ENCODE measurements at places on chromosomes 7 and 10. TPM values are rescaled to one million over a fixed set of nuclear protein-coding genes. Genes with fewer than 3 reads are reported as not detected.
A peak's percentile ranks its signal among the peaks of the same experiment; 100 is the strongest.

Gene WASHC2C
- 64.1 TPM for total RNA-seq

Gene RPEL1
- total RNA-seq, result not detected

Gene ZNF722
- not detected for total RNA-seq

Gene NPC1L1
- total RNA-seq, result not detected

Gene ZDHHC16
- 38.8 TPM for total RNA-seq

Gene ITIH2
- not detected for total RNA-seq

GRCh38 chr10:126301701-126302475 lies 86.4 kb downstream of the ADAM12 start:
- H3K27me3 ChIP-seq, result no peaks in the 10 kb centered on the region
- H3K4me3 ChIP-seq, result no peak overlapping the region
- no peaks in the 10 kb centered on the region for H3K4me1 ChIP-seq
- no peaks in the 10 kb centered on the region for H3K36me3 ChIP-seq
- DNase-seq, result no peak
- no peak overlapping the region for H3K27ac ChIP-seq

GRCh38 chr10:124122211-124122610 lies 28.8 kb upstream of the CHST15 start:
- peaks cover 11% of the 10 kb centered on the region for H3K4me1 ChIP-seq
- DNase-seq, result no peak
- H3K27me3 ChIP-seq, result peaks cover 10% of the 10 kb centered on the region
- H3K27ac ChIP-seq, result no peak overlapping the region

DNA sequence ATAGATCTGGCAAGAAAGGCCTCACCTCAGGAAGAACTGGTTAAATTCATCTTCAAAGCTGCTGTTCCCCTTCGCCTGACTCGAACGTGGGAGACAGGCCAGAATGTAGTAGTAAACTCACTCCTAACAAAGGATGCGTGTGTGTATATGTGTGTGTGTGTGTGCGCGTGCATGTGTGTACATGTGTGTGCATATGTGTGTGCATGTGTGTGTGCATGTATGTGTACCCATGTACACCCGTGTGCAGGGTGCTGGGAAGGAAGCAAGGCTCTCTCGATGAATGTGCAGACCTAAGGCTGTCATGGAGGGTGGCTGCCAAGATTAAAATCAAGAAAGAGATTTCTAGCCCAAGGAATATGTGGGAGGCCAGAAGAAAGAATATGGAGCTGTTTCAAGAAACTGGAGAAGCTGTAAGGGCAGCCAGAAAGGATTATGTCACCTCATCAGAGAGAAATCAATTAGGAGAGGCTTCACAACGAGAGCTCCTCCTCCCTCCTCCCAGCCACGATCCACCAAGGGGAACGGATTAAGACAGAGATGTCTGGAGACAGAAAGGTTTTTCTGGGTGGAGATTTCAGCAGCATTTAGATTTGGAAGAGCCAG lies 34.0 kb upstream of the LBX1 start:
- DNase-seq, result no peak
- H3K27me3 ChIP-seq, result peaks cover 61% of the 10 kb centered on the region
- H3K36me3 ChIP-seq, result no peaks in the 10 kb centered on the region
- H3K27ac ChIP-seq, result no peak overlapping the region
- H3K4me3 ChIP-seq, result no peak overlapping the region
- no peaks in the 10 kb centered on the region for H3K4me1 ChIP-seq

GRCh38 chr10:33298110-33298509 lies 36.4 kb downstream of the NRP1 start:
- H3K4me3 ChIP-seq, result no peak overlapping the region
- no peaks in the 10 kb centered on the region for H3K36me3 ChIP-seq
- H3K4me1 ChIP-seq, result peaks cover 8% of the 10 kb centered on the region
- no peak overlapping the region for H3K27ac ChIP-seq
- no peaks in the 10 kb centered on the region for H3K27me3 ChIP-seq

GRCh38 chr7:4866528-4867496 lies 5.0 kb upstream of the PAPOLB start:
- no peak for DNase-seq
- H3K36me3 ChIP-seq, result no peaks in the 10 kb centered on the region
- H3K27ac ChIP-seq, result no peak overlapping the region
- no peak overlapping the region for H3K4me3 ChIP-seq
- peaks cover 7% of the 10 kb centered on the region for H3K27me3 ChIP-seq

- H3K4me1 ChIP-seq, result peaks cover 9% of the 10 kb centered on the region
- peak; percentile 50 for DNase-seq
- no peak overlapping the region for H3K27ac ChIP-seq
- H3K4me3 ChIP-seq, result no peak overlapping the region
- H3K27me3 ChIP-seq, result no peaks in the 10 kb centered on the region
These were observed 105.8 kb downstream of the ARHGAP21 start for GRCh38 chr10:24617771-24618396.

- H3K4me1 ChIP-seq, result peaks cover 35% of the 10 kb centered on the region
- no peak overlapping the region for H3K4me3 ChIP-seq
- no peak for DNase-seq
- no peaks in the 10 kb centered on the region for H3K36me3 ChIP-seq
- no peaks in the 10 kb centered on the region for H3K27me3 ChIP-seq
These were observed 192.8 kb upstream of the KLF6 start for GRCh38 chr10:3977761-3978160.

DNA sequence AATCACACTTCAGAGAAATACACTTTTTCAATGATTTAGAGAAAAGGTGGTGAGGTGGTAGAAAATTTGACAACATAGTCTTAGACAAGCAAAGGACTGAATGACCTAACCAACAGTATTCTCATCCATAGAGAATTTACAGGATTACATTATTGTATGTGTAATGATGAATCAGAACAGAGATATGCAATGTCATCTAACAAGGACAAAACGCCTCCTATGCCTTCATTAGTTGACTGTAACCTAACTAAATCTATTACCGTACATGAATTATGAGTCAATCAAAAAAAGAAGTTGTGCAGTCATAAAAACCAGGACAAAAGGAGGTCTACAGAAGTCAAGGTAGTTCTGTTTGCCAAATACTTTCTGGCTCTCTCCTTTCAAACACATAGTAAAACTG lies 66.5 kb downstream of the RAB11FIP2 start:
- H3K27ac ChIP-seq, result no peak overlapping the region
- H3K27me3 ChIP-seq, result peaks cover 2% of the 10 kb centered on the region
- H3K4me3 ChIP-seq, result no peak overlapping the region

DNA sequence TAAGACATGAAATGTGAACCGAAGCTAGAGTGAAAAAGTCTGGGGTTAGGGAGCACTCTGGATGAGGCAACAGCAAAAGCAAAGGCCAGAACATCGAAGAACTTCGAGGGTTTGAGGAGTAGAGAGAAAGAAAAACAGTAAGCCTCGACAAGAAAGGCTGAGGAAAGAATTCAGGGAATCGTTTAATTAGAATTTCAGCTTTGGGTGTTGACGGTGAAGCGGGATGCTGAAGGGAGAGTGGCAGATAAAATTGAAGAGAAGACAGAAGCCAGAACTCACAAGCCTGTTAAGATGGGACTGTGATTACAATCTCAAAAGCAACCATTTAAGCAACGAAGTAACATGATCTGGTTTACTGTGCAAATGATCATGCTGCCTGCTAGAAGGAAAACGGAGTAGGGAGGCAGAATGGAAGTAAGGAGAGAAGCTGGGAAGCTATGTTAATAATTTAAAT lies 2.1 kb downstream of the TRDMT1 start:
- H3K27ac ChIP-seq, result no peak overlapping the region
- H3K4me3 ChIP-seq, result no peak overlapping the region
- DNase-seq, result no peak
- H3K27me3 ChIP-seq, result no peaks in the 10 kb centered on the region
